Stimulated activated CD8-positive, alpha-beta memory T cell treated with anti-CD3 and anti-CD28 coated beads, Interleukin-12 subunit alpha, Interleukin-12 subunit beta, amount 100 ng/mL, for 1 hour (primary cell): ENCODE measurements at places on chromosomes 4 and X.

DNA sequence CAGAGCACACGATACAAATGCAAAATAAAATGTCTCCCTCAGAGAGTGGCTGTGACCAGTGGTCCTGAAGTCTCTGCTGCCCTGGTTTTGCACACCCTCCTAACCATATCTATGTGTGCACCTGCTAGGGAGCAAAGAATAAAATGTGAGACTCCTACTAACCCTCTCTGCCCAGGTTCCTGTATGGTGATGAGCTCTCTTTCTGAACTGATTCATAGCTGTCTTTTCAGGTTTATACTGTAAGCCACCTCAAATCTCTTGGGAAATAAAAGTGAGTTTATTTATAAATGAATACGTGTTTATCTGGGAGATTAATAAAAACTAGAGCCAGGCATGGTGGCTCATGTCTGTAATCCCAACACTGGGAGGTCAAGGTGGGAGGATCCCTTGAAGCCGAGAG, 126.0 kb upstream of the RBPJ start:
- DNase-seq, result no peak

GRCh38 chr4:10584042-10584441, 100.5 kb downstream of the CLNK start:
- DNase-seq, result no peak

GRCh38 chr4:184402239-184402638, 72.1 kb downstream of the IRF2 start:
- no peak for DNase-seq

DNA sequence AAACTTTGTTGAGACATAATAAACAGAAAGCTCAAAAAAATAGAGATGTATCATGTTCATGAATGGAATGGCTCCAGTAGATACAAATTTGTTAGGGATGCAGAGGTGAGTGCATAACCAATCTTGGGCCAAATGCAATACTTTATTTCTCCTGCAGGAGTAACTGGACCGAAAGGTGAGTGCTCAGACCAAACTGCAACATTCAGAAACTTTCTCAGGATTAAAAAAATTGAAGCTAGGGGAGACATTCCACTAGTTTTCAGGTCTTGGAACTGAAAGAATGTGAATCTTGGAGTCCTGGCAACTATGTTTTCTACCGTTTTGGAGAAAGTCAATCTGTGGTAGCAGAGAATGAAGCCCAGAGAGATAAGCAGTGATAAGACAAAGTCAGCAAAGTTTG, 21.2 kb upstream of the LCORL start:
- DNase-seq, result no peak

- no peak for DNase-seq
Observed at GRCh38 chr4:37705571-37705970, 19.4 kb upstream of the RELL1 start.

- no peak for DNase-seq
Observed at GRCh38 chr4:162706632-162707031, 460.1 kb downstream of the NAF1 start.

GRCh38 chrX:52608961-52609360, 45.7 kb downstream of the SSX7 start:
- no peak for DNase-seq

- no peak for DNase-seq
Observed at GRCh38 chr4:163939597-163939996, 445.1 kb downstream of the TMA16 start.

- no peak for DNase-seq
Observed at GRCh38 chr4:95510145-95510544, 38.6 kb downstream of the UNC5C start.

DNA sequence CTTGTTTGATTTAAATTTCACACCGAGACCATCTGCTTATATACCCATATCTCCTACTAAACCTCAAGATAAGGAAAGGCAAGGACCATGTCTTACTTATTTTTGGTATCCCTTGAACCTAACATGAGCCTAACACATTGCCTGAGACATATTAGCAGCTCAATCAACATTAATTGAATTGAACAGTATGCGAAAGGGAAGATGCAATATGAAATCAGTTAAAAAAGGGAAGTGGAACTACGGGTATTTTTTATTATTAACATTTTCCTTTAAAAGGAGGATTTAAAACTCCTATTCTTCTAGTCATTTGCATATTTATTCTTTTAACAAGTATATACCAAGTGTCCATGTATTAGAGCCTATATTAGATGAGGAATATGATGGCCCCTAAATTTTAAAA, 197.0 kb downstream of the CAMK2D start:
- DNase-seq, result no peak

DNA sequence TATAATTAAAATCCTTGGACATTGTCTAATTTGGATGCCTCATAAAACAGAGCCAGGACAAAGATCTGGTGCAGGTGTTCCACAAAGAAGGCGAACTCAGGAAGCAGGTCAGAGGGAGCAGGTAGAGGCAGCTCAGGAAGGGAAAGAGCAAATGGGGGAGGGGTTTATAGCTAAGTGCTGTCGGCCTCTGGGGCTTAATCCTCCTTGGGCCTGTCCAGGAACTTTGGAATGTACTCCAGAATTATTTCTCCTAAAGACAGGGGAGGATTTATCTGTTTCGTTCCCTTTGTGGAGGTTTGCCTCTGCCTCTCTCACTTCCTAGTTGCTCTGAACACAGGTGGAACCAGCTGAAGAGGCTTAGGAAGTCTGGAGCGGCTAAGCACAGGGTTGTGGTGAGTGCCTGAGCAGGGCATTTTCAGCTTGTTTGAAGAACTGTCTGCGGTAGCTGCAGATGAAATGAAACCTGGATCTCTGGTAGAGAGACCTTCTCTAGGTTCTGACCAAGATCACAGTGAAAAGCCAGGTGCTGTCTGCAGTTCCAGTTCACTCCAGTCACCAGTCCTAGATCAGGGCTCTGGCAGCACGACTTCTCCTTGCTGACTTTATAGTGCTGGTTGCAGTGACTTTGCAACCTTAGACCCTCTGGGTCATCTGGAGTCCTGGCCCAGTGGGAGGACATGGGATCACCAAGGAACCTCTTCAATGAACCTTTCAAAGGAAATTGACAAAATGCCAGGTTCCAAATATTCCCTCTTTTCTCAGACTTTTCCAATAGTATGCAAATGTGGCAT, 519.2 kb downstream of the PCDH10 start:
- DNase-seq, result no peak

DNA sequence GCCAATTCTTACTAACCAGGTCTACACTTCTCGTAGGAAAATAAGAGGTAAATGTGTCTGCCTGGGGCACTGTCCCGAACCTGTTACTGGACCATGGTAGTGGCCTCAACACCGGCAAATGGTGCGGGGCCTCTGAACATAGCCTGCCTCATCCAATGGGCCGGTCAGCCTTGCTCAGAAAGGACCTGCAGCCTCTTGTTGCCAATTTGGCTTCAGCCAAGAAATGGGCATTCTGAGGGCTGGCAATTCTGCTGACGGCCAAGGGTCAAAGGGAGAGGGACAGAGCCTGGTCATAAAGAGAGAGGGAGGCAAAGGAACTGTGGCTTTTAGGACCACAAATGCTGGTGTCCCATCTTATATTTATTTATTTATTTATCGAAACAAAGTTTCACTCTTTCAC, 69.5 kb upstream of the ATP6AP2 start:
- DNase-seq, result no peak

- no peak for DNase-seq
Observed at GRCh38 chr4:184309241-184310170, 91.8 kb upstream of the ENPP6 start.

DNA sequence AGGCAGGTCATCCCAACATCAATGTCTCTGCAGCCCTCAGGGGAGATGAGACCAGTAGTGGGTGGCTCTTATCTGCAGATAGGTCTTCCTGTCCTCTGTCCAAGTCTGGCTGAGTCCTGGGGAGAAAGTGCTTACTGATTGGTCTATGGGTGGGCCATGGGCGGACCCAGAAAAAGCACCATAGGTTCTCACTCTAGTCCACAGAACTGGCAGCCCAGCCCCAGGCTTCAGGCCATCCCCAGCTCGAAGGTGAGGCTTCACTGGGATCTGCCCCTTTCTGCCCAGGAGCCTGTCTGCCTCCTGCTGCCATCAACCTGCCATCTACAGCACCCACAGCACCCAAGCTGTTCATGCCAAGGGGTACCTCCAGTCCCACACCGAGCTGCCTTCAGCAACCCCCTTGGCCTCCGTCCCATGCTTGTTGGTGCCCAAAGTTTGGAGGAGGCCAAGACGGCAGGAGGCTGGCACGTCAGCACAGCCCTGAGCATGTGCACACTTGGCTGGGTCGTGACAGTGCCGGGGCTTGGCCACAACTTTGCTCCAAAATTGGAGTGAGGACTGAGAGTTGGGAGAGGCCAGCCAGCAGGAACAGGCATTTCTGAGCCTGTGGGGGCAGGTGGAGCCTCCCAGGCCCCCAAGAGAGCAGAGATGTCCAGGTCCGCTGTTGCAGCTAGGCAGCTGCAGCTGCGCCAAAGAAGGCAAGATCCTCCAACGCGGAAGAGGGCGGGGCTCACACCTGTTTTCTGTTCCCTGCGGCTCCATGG, 99.6 kb downstream of the IQCM start:
- no peak for DNase-seq

GRCh38 chr4:79678472-79679202, 270.6 kb upstream of the GK2 start:
- no peak for DNase-seq

GRCh38 chr4:174928174-174928573, 10.0 kb downstream of the ADAM29 start:
- DNase-seq, result no peak

GRCh38 chr4:74919783-74920182, 13.1 kb upstream of the PARM1 start:
- no peak for DNase-seq

GRCh38 chr4:171484681-171485080, 328.5 kb upstream of the GALNTL6 start:
- no peak for DNase-seq

- DNase-seq, result no peak
Observed at GRCh38 chr4:10086506-10087120, 30.0 kb downstream of the WDR1 start.

DNA sequence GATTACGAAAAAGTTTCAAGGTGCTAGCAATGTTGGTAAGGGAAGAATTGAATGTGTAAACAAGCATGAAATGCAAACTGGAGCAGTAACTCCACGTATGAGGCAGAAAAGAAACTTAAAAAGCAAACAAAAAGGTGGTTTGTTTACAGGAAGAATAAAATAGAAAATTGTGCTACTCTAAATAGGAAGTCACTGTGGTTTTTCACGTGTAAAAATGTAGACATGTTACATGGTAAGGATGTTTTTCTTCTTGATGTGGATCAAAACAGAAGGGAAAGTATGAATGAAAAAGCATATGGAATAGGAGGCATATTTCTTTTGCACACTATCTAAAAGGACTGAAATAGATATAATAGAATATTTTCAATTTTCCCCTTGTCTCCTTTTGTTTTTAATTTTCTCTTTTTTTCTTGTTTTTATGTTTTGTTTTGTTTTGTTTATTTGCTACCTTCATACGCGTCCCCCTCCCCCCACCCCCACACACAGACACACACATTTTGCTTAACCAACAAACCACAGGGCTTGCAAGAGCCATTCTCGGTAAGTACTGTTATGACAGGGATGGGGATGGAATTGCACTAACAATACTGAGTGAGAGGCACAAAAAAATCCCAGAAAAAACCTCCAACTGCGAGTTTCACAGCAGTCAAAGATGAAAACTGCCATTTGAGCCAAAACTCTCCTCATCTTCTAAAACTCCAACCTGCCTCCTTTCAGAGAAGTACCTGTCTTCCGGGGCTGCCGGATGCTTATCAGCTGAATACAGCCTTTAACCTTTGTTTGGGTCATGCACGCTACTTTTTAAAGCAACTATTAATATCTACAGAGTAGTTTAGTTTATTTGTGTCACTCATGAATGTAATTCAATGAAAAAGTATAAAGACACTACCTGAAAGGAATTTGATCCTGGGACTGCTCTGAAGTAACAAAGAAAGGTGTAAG, 135.8 kb downstream of the IL15 start:
- DNase-seq, result no peak

DNA sequence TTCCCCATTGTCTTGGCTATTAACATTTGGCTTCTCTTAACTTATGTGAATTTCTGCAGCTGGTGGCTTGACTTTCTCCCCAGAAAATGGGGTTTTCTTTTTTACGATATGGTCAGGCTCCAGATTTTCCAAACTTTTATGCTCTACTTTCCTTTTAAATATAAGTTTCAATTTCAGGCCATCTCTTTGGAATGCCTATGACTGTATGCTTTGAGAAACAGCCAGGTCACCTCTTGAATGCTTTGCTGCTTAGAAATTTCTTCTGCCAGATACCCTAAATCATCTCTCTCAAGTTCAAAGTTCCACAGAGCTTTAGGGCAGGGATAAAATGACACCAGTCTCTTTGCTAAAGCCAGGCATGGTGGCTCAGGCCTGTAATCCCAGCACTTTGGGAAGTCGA, 212.9 kb upstream of the SMIM31 start:
- no peak for DNase-seq

DNA sequence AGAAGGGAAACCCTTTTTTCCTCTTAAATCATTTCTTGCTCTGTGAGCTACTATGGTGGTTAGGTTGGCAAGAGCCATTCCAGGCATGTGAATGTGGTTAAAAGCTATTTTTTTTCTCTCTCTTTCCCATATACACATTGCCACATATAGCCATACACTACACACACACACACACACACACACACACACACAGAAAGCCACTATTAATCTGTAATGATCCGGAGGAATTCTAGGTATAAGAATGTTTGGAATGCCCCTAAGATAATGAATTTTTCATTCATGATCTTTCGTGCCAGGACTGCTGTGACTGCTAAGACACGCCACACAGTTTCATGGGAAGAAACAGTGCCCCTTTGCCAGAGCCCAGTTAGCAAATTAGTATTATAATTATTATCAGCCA, 21.8 kb upstream of the TLL1 start:
- DNase-seq, result no peak

DNA sequence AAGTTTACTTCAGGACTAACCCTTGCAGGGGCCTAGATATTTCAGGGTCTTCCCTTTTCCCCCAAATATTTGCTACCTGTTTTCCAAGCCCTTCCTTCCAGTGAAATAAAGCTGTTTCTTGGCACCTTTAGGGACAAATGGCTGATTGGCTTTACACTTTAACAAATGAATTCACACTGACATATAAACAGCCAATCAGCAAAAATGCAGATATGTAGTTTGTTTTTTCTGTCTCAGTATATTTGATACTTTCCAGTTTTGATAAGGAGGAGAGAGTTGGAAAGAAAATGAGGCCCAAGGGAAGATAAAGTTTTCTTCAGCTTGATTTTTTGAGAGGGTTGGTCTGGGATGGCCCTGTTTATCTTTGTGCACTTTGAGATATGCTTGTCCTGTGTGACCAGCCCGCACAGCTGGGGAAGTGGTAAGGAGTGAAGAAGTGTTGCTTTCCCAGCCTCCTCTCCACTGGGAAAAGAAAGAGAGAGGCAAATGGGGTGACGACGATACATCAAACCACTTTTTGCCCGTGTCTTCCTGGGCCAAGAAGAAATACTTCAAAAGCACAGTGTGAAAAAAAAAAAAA, 67.5 kb downstream of the MGST2 start:
- no peak for DNase-seq

- DNase-seq, result no peak
Observed at GRCh38 chr4:180394312-180394711, 1848.9 kb upstream of the TENM3 start.
